ENCODE measurements at places on chromosomes 11 and 22.

- DNase-seq = no peak
These were observed 1506.5 kb downstream of the TBC1D22A start for GRCh38 chr22:48268771-48269552.

DNA sequence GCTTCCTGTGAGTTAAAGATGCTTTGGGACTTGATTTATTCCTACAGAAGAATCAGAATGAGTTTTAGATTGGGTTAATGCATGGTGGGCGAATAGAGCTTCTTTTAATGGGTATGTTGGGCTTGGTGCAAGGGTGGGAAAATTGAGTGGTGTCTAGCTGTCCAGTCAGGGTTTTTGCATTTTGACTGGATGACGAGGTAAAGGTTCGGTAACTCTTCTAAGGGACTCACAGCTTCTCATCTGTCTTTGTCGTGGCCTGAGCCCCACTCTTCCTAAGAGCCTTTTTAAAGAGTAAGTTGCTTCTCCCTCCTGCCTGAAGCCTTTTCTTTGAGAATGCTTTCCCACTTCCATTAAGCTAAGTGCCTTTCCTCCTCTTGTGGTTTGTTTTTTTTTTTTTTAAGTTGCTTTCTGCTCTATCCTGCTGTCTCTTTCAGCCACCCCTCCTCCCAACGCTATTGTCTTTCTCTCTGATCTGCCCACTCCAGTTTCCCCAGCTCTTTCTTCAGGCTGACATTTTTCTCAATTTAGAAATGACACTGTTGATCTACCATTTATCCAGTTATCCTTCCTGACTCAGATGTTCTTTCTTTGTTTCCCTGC, 1.1 kb downstream of the DPF2 start:
- no peak for DNase-seq

DNA sequence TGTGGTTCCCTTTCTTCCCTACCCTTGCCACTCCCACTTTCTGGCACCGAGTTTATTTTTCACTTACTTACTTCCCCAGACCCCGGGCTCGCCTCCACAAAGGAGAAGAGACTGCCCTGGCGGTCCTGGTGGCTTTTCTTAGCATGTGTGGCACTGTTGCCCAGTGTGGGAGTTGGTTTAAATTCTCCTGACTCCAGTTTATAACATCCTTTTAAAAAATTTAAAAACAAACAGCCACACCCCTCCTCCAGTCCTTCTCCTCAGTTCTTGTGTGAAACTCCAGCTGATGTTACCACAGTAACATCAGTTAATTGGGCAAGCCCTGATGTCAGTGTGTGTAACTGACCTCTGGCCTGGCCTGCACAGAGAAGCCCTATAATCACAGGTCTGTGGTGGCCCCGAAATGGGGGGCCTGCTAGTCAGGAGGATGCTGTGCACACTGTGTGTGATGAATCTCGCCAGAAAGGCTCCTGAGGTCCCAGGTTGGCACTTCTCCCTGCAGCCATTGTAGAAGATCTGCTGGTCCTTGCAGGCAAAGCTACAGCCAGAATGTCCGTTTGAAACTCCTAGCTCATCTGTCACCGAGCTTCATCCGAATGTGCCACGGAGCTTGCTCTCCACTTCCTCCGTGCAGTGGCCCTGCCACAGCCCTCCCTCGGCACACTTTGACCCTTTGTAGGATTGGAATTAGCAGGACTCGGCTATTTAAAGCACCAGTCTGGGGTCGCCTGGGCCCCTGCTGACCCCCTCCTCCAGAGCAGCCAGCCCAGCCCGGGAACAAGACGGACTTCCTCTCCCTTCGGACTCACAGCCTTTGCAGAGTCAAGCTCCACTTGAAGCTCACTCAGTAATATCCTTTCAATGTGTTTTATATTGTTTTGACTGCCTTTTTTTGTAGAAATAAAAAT, 7.6 kb downstream of the YDJC start:
- DNase-seq = no peak

GRCh38 chr22:24550902-24551435, 4.0 kb downstream of the GUCD1 start:
- no peak for DNase-seq

- DNase-seq = no peak
These were observed 8.6 kb downstream of the OAF start for GRCh38 chr11:120219232-120219937.

- no peak for DNase-seq
These were observed 6.4 kb downstream of the ANO5 start for GRCh38 chr11:22199243-22199642.

- DNase-seq = no peak
These were observed 163.3 kb downstream of the CEP164 start for GRCh38 chr11:117490911-117491310.

DNA sequence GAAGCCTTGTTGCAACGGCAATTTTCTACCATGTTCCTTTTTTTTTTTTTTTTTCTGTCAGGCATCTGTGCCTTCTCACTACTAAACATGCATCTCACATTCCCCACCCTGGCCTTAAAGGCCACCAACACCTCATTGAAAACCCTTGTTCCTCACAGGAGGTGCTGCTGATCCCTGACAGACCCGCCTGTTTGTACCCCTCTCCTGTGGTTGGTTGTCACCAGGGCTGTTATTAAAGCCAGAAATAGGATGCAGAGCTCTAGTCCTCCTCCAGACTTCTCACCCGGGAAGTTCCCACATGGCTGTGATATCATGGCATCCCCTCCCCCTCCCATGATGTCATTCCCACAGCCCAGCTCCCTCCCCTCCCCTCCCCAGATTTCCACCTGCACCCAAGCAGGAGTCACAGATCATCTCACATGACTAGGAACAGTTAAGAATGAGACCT, 302.8 kb upstream of the NCAM1 start:
- DNase-seq = no peak

GRCh38 chr11:1381793-1382425, 7.8 kb upstream of the BRSK2 start:
- DNase-seq = no peak

DNA sequence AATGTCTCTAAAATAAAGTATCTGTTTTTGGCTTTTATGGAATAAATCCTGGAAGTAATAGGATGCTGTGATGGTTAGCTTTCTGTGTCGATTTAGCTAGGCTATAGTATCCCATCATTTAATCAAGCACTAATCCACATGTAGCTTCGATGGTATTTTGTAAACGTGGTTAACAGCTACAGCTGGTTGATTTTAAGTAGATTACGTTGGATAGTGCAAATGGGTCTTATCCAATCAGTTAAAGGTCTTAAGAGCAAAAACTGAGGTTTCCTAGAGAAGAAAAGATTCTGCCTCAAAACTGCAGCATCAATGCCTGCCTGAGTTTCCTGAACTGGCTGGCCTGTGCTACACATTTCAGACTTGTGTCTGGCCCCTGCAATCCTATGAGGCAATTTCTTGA, 314.2 kb upstream of the SORL1-AS1 start:
- DNase-seq = no peak

GRCh38 chr11:34564406-34564805, 50.8 kb upstream of the ELF5 start:
- DNase-seq = no peak

- DNase-seq = no peak
These were observed 64.6 kb upstream of the ADSL start for GRCh38 chr22:40281717-40282116.

GRCh38 chr11:68274306-68274705, 2.5 kb upstream of the C11orf24 start:
- no peak for DNase-seq

GRCh38 chr22:26549902-26550497, 37.7 kb upstream of the TFIP11 start:
- DNase-seq = no peak

DNA sequence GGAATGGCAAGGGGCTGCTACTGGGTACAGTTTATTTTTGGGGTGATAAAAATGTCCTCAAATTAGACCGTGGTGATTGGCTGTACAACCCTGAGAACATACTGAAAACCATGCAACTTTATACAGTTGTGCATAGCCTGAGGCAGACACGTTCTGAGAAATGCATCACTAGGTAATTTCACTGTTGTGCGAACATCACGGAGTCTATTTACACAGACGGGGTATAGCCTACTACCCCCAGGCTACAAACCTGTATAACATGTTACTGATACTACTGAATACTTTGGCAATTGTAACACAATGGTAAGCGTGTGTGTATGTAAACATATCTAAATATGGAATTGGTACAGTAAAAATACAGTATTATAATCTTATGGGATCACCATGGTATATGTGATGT, 23.6 kb downstream of the NARS2 start:
- DNase-seq = no peak

GRCh38 chr11:11533057-11533456, 88.7 kb downstream of the GALNT18 start:
- DNase-seq = no peak

DNA sequence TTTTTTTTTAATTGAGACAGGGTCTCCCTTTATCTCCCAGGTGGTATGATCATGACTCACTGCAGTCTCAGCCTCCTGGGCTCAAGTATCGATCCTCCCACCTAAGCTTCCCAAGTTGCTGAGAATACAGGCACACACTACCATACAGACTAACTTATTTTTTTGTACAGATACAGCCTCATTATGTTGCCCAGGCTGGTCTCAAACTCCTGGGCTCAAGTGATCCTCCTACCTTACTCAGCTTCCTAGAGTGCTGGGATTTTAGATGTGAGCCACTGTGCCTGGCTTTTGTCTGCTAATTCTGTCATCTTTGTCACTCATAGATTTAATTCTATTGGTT, 43.5 kb downstream of the CBL start:
- no peak for DNase-seq

- no peak for DNase-seq
These were observed 736.9 kb downstream of the BRD1 start for GRCh38 chr22:49090853-49091135.

GRCh38 chr11:126115127-126115495, 52.4 kb upstream of the CDON start:
- DNase-seq = no peak

DNA sequence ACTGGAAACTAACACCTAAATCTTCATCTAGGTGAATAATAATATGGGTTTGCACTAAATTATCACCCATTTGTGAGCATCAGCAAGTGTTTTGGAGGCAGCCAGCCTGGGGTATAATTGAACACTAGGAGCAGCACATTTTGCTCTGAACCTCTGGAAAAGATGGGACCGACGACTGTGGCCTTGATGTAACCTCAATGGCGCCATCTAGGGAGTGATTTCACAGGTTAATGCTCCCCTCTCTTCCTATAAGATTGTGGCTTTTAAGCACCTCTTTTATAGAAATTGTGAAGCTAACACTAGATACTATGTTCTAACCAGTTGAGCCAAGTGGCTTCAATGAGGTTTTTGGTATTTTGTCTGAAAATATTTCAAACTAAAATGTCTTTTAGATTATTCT, 203.7 kb downstream of the NELL1 start:
- no peak for DNase-seq

DNA sequence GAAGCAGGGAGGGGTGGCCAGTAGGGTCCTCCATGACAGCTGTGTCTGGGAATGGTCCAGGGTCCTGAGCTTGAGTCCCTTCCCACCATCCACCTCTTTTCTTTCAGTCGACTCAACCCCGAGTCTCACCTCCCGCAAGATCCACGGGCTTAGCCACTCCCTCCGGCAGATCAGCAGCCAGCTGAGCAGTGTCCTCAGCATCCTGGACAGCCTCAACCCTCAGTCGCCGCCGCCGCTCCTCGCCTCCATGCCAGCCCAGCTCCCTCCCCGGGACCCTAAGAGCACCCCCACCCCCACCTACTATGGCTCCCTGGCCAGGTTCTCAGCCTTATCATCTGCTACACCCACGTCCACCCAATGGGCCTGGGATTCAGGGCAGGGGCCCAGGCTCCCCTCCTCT, 81.9 kb downstream of the CEP164 start:
- no peak for DNase-seq

GRCh38 chr22:31136711-31137110, 3.6 kb downstream of the PLA2G3 start:
- DNase-seq = no peak

Measured in naive thymus-derived CD8-positive, alpha-beta T cell (primary cell).